Midbrain (tissue), 1 donor: ENCODE measurements at places on chromosomes 1 and 21.

- no peak for DNase-seq
Measured at GRCh38 chr1:190098107-190098506, 379.6 kb downstream of the BRINP3 start.

DNA sequence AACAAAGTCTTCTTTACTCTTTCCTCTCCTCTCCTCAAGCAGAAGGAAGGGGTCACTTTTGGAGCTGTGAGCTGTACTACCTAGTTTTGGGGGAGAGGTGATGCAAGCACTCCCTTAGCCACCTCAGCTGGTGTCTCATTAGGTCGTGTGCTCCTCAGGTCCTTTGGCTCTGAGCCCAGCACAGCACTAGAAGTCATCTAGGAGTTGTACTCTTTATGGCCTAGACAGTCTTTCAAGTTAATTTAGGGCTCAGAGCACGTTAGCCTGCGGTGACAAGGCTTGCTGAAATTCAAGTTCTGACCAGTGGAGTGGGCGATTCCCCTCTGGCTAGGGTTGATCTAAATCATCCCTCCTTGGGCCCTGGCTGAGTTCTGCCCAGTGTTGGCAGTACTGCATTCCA, 48.0 kb upstream of the WDR26 start:
- no peak for DNase-seq

DNA sequence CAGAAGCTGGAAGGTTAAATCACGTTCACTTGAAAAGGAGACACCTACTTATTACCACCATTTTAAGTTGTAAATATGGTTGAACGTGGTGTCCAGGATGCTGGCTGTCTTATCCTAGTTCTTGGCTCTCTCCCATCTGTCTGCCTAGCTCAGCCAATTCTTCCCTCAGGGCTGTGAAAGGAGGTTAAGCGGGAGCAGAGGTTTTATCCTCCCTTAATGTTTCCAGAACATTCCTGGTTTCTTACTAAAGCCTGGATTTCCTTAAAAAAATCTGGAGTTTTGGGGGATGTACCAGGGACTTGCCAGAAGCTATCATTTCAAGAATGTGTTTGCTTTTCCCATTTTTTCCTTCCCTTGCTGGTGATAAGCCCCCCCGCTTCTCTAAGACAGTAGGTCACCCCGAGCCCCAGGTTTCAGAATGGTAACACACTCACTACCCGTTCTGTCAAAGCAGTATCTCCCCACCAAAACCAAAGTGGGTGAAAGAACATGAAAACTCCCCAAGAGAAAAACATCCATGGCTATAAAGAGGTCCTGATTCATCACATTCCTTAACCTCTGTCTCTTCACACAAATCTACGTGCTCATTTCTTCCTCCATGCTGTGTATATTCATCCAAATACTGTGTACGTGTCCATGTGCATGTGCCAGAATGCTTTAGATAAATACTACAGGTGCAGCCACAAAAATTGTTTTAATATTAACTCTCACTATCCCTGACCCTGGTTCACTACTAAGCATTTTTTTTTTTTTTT, 114.7 kb downstream of the MAP3K21 start:
- DNase-seq, result no peak

- DNase-seq, result no peak
Measured at GRCh38 chr1:205244384-205244783, 16.6 kb downstream of the TMCC2 start.

DNA sequence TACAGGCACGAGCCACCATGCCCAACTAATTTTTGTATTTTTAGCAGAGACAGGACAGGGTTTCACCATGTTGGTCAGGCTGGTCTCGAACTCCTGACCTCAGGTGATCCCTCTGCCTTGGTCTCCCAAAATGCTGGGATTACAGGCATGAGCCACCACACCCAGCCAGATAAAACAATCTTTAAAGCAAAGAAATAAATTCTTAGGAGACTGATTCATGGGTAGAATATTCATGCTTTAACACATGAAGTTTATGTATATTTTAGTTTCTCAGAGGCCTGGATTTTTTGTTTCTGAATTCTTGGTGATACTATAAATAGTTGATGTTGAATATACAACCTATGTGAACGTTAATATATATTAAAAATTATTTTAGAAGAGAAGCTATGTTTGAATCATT, 127.4 kb upstream of the KIAA1614 start:
- no peak for DNase-seq

- no peak for DNase-seq
Measured at GRCh38 chr1:152537496-152537895, 23.2 kb downstream of the CRCT1 start.

- DNase-seq, result no peak
Measured at GRCh38 chr1:90384193-90384592, 332.9 kb downstream of the BARHL2 start.

DNA sequence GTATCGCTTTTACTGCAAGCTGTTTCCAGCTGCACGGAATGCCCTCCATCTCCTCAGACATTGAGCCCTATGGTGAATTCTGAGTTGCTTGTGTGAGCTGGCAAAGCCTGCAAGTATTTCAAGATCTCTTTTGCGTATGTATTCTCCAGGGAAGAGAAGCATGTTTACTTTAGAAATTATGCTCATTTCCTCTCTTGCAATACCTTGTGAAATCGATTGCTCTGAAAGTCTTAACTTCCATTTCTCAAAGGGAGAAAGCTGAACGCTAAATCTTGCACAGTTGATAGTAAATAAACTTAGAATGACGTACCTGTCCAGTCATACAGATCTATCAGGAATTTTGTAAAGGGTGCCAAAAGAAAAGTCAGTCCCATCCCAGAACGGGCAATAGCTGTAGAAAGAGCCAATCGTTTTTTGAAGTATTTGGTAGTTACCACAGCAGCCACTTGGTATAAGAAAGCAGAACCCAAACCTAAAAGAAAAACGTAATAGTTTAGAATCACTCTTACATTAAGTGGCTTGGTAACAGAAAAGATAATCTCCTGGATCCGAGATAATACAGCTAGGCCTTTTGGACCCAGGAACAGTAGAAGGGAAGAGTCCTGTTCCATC, 10.0 kb downstream of the SLC16A4 start:
- no peak for DNase-seq
